Heart right ventricle (tissue), 16 donors: ENCODE measurements at places on chromosomes 7 and 10.

GRCh38 chr10:34920578-34920977, 105.5 kb upstream of the PARD3 start:
- DNase-seq: no peak

DNA sequence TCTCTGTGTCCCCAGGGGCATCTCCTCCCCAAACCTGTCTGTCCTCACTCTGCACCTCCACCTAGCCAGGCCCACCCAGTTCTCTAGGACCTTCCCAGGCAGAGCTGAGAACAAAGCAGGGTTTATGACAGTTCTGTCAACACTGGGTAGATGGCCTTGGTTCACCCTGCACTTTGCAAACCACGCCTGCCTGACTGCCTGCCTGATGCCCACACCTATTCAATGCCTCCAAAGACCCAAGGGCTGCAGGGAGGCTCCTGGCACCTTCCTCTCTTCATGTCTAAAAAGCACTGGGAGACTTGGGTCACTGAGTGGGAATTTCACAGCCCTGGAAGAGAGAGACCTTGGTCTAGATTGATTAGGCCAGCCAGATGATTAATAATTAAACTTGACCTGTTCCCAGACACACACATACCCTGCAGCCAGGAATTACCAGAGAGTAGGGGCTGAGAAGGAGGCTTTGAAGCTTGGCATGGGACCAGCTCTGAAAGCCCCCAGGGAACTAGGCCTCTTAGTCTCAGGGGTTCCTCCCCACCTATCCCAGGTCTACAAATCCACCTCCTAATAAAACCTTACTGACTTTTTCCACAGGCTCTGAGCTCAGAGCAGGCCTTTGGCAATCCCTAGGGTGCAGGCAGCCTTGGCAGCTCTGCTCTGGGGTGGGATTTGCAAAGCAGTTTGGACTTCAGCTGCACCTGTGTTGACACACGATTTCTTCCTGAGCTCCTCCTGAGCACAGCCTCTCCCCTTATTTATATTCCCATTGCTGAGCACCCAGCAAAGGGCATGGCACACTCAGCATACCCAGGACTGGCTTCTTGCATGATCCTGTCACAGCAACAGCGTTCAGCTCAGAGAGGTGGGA, 25.7 kb upstream of the PDCD4 start:
- no peak for DNase-seq

DNA sequence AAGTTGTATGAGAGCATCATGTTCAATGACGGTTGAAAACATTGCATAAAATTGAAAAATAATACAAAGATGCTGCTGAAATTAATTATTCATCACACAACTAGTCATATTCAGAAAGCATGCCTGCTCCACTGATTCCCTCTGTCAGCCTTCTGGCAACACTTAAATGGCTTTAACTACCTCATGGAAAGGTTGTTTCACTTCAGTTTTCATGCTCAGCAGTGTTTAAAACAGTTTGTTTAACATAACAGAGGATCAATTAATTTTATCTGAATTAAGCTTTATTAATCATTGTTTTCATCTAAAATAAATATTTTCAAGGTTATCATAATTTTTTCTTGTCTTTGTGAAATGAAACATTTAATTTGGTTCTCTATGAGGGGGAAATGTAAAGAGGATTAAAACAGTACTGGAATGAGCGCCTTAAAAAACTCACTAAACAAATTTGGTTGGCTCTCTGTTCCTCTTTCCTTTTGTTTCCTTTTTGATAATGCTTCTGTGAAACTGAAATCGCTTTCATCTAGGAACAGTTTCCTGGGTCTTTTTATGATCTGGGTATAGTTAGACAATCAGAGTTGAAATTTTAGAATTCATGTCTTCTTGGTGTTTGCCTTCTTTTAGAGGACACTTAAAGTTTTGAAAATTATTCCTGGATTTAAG, 427.4 kb downstream of the SH2D4B start:
- no peak for DNase-seq

- no peak for DNase-seq
These were observed 335.9 kb downstream of the GFRA1 start for GRCh38 chr10:115936926-115937767.

DNA sequence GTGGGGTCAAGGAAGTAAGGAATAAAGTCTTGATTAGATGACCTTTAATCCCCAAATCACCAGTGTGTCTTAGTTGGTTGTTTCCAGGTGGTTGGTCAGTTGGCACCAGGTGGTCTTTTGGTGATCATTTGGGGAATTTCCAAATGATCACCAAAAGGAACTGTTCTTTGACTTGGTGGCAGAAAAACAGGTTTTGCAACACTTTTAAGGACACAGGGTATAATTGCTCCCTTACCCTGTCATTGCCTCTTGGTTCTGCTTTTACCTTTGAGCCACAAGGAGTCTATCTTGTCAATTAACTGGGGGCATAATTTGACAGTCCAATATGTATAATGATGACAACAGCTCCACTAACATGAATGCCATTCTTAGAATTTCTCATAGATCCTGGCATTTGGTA, 104.2 kb downstream of the ADK start:
- no peak for DNase-seq

DNA sequence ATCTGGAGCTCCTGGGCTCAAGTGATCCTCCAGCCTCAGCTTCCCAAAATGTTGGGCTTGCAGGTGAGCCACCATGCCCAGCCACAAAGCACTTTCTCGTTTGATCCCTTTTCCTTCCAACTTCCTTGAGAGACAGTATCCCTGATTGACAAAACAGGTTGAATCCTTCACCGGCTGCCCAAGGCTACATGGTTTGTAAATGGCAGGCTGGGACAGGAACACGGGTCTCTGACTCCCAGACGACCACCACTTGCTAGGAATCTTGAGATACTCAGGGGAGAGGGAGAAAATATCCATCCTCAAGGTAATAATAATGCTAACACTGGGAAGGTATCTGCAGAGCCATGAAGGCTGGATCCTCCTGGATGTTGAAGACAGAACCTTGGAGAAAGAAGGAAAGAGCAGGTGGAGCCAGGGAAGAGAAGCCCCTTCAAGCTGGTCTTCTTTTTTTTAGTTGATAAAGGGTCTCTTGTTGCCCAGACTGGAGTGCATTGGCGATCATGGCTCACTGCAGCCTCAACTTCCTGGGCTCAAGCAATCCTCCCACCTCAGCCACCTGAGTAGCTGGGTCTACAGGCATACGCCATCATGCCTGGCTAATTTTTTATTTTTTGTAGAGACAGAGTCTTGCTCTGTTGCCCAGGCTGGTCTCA, 19.8 kb downstream of the MMRN2 start:
- DNase-seq: no peak
